Activated CD4-positive, alpha-beta T cell treated with anti-CD3 and anti-CD28 coated beads for 36 hours (primary cell): ENCODE measurements at places on chromosomes 6 and 20.

DNA sequence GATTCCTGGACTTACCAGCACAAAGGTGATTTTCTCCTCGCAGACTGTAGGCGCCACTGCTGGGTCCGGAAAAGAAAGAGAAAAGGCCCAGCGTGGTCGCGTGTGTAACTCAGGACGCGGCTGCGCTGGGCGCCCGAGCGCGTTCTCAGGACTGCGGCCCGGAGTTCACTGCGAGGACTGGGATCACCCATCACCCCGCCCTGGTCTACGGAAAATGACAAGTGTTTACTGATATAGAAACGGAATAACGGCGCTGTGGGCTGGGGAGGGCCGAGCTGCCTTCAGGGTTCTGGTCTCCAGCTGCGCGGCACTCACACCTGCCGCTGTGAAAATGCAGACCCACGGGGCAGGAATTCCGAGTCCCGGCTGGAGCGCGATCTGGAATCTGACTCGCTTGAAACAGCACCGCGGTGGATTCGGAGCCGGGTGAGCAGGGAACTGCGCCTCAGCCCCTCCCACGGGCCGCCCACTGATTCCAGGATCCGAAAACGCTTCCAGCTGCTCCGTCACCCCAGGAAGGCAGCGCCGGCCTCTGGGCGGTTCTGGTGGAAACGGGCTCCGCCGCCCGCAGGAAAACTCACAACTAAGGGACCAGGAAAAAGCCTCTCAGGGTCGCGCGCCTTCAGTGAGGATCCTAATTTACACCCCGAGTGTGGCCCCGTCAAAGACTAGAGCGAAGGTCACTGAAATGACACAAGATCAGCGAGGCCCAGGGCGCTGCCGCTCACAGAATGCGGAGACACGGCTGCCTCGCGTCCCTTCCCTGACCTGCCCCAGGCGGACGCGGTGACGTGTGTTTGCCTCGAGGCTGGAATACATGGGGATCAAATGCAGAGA, 34.5 kb downstream of the HLA-A start:
- H3K36me3 ChIP-seq, result no peaks in the 10 kb centered on the region
- peaks cover 37% of the 10 kb centered on the region for H3K27me3 ChIP-seq
- H3K4me1 ChIP-seq, result peaks cover 26% of the 10 kb centered on the region
- H3K4me3 ChIP-seq, result peak overlapping the region; percentile 71

GRCh38 chr6:11766589-11767450, 11.8 kb downstream of the ADTRP start:
- no peak for DNase-seq
- no peak overlapping the region for H3K4me3 ChIP-seq
- H3K36me3 ChIP-seq, result no peaks in the 10 kb centered on the region
- H3K4me1 ChIP-seq, result peaks cover 39% of the 10 kb centered on the region

- H3K27ac ChIP-seq, result no peak overlapping the region
- DNase-seq, result no peak
- no peaks in the 10 kb centered on the region for H3K36me3 ChIP-seq
- H3K4me1 ChIP-seq, result no peaks in the 10 kb centered on the region
These were observed 212.6 kb downstream of the PLCB1 start for GRCh38 chr20:8344631-8345030.

DNA sequence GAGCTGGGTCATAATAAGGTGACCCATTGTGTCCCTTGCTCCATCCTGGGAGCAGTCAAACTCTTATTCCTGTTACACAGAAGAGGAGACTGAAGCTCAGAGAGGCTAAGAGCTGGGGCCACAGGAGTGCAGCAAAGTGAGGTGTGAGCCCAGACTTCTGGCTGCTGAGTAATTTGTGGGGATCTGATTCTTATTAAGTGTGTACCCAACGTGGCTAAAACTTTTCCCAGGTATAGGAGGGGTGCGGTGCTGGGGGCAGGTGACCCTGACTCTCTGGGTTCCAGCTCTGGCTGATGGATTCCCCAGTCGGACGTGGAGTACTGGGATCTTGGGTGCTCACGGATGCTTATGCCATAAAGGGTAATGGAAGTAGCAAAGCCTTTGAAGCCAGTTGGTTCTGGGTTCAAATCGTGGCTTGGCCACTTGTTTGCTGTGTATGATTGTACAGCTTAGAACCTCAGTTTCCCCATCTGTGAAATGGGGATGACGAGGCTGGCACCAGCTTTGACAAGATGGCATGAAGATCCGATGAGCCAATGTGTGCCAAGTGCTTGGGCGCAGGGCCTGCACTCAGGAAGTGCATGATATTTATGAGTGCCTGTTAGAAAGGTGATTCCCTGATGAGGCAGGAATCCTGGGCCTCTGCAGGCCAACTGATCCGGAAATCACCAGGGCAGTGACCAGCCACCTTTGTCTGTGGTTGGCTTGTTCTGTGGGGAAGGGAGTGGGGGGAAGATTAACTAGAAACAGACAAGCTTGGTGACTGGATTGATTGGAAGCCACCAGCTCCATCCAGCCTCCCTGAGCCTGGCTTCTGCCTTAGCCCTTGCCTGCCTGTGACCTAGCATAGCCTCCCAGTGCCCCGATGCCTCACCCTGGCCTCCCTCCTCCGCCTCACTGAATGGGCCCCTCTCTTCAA, 6.0 kb downstream of the SRC start:
- H3K27ac ChIP-seq, result no peak overlapping the region
- H3K4me3 ChIP-seq, result no peak overlapping the region
- peaks cover 11% of the 10 kb centered on the region for H3K4me1 ChIP-seq
- DNase-seq, result no peak

GRCh38 chr6:129606664-129607063, 103.3 kb downstream of the ARHGAP18 start:
- no peaks in the 10 kb centered on the region for H3K36me3 ChIP-seq
- H3K27ac ChIP-seq, result no peak overlapping the region
- peaks cover 17% of the 10 kb centered on the region for H3K4me1 ChIP-seq
- H3K27me3 ChIP-seq, result no peaks in the 10 kb centered on the region

GRCh38 chr20:63230800-63231268, 4.9 kb upstream of the BIRC7 start:
- peaks cover 16% of the 10 kb centered on the region for H3K27me3 ChIP-seq
- no peak overlapping the region for H3K4me3 ChIP-seq
- H3K36me3 ChIP-seq, result no peaks in the 10 kb centered on the region
- peaks cover 2% of the 10 kb centered on the region for H3K4me1 ChIP-seq
- peak; percentile 42 for DNase-seq

DNA sequence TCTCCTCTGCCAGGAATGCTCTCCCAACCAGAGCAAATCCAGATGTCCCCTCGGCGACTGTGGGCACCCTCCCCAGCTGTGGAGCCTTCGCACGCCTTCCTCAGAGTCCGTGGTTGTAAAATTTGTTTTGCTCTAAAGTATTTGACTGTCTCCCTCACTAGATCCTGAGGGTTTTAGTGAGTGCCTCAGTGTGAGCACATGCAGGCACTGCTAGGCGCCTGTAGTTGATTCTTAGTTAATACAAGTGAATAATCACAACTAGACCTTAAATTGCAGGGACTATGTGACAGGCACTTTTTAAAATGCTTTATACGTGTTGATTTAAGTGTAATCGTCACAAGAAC, 680 bp upstream of the MTCH1 start:
- H3K4me3 ChIP-seq, result no peak overlapping the region
- peaks cover 4% of the 10 kb centered on the region for H3K36me3 ChIP-seq
- H3K27me3 ChIP-seq, result no peaks in the 10 kb centered on the region
- peaks cover 12% of the 10 kb centered on the region for H3K4me1 ChIP-seq
- peak overlapping the region; percentile 95 for H3K27ac ChIP-seq

DNA sequence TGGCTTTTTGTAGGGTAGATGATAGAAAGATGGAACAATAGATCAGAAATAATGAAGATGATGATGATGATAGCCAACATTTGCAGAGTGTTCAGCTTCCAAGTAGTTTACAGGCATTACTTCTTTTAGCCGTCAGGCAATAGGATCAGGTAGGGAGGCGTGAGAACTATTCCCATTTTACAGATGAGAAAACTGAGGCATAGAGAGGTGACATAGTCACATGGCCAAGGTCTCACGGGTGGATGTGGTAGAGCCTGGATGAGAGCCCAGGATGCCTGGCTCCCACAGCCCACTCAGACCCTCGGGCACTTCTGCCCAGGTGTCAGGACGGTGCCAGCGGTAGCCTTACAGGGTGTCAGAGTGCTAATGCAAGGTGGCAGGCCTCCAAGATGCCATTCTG, 26.0 kb upstream of the TM9SF4 start:
- no peaks in the 10 kb centered on the region for H3K4me1 ChIP-seq
- peaks cover 6% of the 10 kb centered on the region for H3K27me3 ChIP-seq
- DNase-seq, result no peak
- no peaks in the 10 kb centered on the region for H3K36me3 ChIP-seq

DNA sequence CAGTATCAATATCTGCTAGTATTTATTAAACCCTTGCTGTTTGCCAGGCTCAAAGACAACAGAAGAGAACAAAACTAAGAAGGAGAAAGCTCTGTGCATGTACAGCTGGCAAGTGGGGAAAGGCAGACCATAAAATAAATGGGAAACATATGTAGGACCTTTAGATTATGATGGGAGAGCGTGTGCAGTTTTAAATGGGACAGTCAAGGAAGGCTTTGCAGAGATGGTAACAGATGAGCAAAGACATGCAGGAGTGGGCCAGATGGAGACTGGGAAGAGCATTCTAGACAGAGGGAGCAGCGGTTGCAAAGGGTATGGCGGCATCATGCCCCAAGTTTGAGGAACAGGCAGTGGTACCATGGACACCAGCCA, 260.0 kb downstream of the NRN1 start:
- H3K36me3 ChIP-seq, result peaks cover 4% of the 10 kb centered on the region
- no peak overlapping the region for H3K4me3 ChIP-seq
- no peak overlapping the region for H3K27ac ChIP-seq
- H3K27me3 ChIP-seq, result no peaks in the 10 kb centered on the region
- no peaks in the 10 kb centered on the region for H3K4me1 ChIP-seq
- no peak for DNase-seq

- no peak overlapping the region for H3K4me3 ChIP-seq
- no peak overlapping the region for H3K27ac ChIP-seq
- H3K27me3 ChIP-seq, result peaks cover 25% of the 10 kb centered on the region
- no peak for DNase-seq
These were observed 17.4 kb downstream of the NKX2-2 start for GRCh38 chr20:21496452-21496851.

GRCh38 chr6:93163146-93163545, 256.2 kb downstream of the EPHA7 start:
- H3K27me3 ChIP-seq, result no peaks in the 10 kb centered on the region
- no peaks in the 10 kb centered on the region for H3K4me1 ChIP-seq
- no peak overlapping the region for H3K27ac ChIP-seq
- H3K4me3 ChIP-seq, result no peak overlapping the region

DNA sequence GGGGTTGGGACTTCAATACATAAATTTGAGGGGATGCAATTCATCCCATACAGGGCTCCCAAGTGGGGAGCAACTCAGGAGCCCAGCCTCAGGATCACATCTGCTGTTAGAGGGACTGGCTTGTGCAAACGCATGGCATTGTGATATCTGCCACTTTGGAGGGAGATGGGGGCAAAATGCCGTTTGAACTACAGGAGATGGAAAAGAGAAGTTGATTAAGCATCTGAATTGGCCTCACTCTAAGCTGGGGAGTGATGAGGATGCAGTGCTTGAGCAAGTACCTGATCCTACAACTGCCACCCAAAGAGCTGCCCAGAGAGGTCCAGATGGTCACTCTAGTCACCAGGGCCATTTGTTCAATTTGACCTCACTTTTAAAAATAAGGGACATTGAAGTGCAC, 2.0 kb downstream of the LY86 start:
- H3K27ac ChIP-seq, result no peak overlapping the region
- no peak for DNase-seq
- no peak overlapping the region for H3K4me3 ChIP-seq
- H3K36me3 ChIP-seq, result peaks cover 4% of the 10 kb centered on the region
- H3K4me1 ChIP-seq, result peaks cover 62% of the 10 kb centered on the region

DNA sequence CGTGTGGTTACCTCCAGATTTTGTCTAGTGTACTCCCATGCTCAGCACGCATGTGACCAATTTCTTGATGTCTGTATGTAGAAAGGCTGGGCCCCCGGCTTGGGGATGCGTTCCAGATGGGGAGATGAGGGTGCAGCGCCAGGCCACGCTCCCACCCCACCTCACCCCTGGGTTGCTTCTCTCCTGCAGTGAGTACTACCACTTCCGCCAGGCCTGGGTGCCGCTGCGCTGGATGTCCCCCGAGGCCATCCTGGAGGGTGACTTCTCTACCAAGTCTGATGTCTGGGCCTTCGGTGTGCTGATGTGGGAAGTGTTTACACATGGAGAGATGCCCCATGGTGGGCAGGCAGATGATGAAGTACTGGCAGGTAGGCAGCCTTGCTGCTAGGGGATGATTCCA, 11.5 kb upstream of the SRF start:
- H3K36me3 ChIP-seq, result no peaks in the 10 kb centered on the region
- no peaks in the 10 kb centered on the region for H3K4me1 ChIP-seq
- H3K4me3 ChIP-seq, result no peak overlapping the region
- H3K27ac ChIP-seq, result no peak overlapping the region
- DNase-seq, result no peak

DNA sequence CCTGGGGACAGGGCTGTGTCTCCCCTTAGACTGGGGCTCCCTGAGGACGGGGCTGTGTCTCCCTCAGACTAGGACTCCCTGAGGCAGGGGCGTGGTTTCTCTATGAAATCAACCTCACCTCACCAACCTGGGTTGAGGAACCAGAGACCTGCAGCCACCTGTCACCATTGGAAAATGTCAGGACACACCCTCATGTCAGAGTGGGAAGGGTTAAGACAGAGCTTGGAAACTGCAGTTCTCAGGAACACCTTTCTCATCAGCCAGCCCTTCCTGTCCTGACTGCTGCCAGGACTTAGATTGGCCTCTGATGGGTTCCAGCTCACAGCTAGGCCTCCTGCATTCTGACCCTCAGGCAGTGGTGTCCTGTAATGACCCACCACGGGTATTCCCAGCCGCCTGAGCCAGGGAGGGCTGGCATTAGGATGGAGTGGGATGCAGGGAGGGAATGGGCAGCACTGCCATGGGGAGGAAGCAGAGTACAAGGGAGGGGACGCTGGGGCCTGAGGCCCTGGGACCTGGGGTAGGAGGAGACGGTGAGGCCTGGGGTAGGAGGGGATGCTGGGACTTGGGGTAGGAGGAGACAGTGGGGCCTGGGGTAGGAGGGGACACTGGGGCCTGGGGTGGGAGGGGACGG, 76.3 kb downstream of the MRPL14 start:
- no peaks in the 10 kb centered on the region for H3K27me3 ChIP-seq
- H3K4me1 ChIP-seq, result peaks cover 6% of the 10 kb centered on the region
- H3K4me3 ChIP-seq, result no peak overlapping the region
- H3K27ac ChIP-seq, result no peak overlapping the region
- no peaks in the 10 kb centered on the region for H3K36me3 ChIP-seq

DNA sequence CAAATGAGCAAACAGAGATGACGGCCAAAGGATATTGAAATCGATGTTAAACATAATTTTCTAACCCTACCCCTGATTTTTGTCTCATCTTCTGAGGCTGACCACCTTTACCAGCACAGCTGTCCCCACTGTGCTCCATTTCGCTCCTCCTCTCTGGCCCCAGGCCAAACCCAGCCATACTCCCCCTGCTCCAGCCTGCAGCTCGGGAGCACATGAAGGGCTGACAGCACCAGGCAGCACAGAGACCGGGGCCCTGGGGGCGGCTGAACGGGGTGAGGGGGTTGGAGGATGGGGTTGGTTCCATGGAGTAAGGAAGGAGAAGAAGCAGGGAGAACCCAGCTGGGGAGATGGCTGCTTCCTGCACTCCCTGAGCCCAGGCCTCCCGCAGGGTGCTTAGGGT, 3.2 kb upstream of the NCR2 start:
- no peak overlapping the region for H3K4me3 ChIP-seq
- no peak for DNase-seq
- no peaks in the 10 kb centered on the region for H3K36me3 ChIP-seq
- no peak overlapping the region for H3K27ac ChIP-seq
- H3K27me3 ChIP-seq, result no peaks in the 10 kb centered on the region

- H3K4me3 ChIP-seq, result peak overlapping the region; percentile 82
- H3K36me3 ChIP-seq, result no peaks in the 10 kb centered on the region
- H3K27me3 ChIP-seq, result peaks cover 14% of the 10 kb centered on the region
- H3K4me1 ChIP-seq, result peaks cover 27% of the 10 kb centered on the region
- H3K27ac ChIP-seq, result no peak overlapping the region
These were observed 1.5 kb downstream of the TP53INP2 start for GRCh38 chr20:34705397-34706301.

- H3K27me3 ChIP-seq, result peaks cover 18% of the 10 kb centered on the region
- DNase-seq, result no peak
- no peak overlapping the region for H3K27ac ChIP-seq
These were observed 10.9 kb upstream of the CALHM6 start for GRCh38 chr6:116450185-116450710.
